Activated CD4-positive, CD25-positive, alpha-beta regulatory T cell (primary cell): ENCODE measurements at places on chromosomes 3 and 15.

GRCh38 chr3:149816986-149817385, 4.0 kb downstream of the RNF13 start:
- no peak for DNase-seq

- no peak for DNase-seq
Observed at GRCh38 chr3:61954097-61954540, 392.7 kb downstream of the PTPRG start.

GRCh38 chr3:54772746-54773145, 155.1 kb downstream of the LRTM1 start:
- no peak for DNase-seq

DNA sequence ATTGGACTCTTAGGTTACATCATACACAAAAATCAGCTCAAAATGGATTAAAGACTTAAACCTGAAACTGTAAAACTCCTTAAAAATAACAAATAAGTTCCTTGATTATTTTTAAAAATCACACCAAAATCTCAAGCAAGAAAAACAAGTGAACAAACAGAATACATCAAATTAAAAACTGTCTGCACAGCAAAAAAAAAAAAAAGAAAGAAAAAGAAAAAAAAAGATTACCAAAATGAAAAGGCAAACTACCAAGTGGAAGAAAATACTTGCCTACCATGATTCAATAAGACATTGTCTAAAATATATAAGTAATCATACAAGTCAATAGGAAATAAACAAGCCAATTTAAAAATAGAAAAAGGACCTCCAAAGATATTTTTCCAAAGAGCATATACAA, 17.5 kb downstream of the OR5K4 start:
- DNase-seq, result no peak

DNA sequence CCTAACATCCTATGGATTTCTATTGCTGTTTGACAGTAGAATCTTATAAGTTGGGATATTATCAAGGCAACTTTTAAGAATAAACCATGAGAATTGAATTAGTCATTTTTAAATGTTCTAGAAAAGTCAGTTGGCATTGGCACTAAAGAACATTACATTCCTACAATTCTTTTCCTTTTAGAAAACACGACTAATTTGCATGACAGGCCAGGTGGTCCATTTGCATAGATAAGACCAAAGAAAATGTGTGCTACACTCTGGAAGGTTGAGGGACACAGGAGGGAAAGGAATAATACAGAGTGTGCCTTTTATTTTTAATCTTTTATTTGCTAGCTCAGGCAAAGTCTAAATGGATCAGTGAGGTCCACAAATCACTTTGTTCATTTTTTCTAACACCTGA, 962.3 kb downstream of the EPHA3 start:
- no peak for DNase-seq

GRCh38 chr15:75156326-75157215, 45.1 kb upstream of the C15orf39 start:
- DNase-seq, result no peak

GRCh38 chr3:169953462-169954141, 13.0 kb upstream of the SEC62 start:
- no peak for DNase-seq

DNA sequence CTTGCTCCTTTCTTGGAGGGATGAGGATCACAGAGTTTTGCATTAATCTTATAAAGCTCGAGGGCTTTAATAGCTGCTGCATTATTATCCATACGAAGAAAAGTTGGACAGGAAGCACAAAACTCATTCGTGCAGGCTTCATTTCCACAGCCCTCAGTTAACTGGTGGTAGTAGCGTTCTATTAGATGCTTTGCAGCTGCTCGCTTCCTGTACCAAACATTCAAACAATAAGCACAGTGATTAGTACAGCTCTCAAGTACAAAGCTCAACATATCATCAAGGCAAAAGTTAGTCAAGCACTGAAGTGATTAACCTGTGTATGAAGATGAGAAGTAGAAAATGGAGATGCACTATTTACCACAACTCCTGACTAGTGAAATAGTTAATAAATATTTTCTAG, 63.3 kb downstream of the UBE3A start:
- DNase-seq, result no peak

DNA sequence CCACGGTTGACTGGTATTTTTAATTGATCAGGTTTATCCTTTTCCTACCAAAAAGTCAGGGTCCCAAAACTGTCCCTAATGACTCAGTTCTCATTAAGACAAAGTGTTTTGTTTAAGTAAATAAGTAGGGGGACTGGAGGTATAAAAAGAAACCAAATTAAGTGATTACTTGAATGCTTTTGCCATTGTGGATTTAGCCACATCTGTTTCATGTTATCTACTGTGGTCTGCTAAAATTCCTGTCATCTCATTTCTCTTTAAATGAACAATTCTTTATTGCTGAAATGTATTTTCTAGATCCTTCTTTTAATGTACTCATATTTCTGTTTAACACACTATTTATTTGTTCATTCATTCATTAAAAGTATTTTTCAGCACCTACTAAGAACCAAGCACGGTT, 625.9 kb upstream of the ADAMTS9 start:
- no peak for DNase-seq

GRCh38 chr3:23537101-23537551, 268.6 kb upstream of the UBE2E1 start:
- no peak for DNase-seq

- no peak for DNase-seq
Observed at GRCh38 chr15:68335655-68336054, 58.1 kb downstream of the FEM1B start.

- DNase-seq, result no peak
Observed at GRCh38 chr15:79442911-79443310, 10.8 kb downstream of the MINAR1 start.

DNA sequence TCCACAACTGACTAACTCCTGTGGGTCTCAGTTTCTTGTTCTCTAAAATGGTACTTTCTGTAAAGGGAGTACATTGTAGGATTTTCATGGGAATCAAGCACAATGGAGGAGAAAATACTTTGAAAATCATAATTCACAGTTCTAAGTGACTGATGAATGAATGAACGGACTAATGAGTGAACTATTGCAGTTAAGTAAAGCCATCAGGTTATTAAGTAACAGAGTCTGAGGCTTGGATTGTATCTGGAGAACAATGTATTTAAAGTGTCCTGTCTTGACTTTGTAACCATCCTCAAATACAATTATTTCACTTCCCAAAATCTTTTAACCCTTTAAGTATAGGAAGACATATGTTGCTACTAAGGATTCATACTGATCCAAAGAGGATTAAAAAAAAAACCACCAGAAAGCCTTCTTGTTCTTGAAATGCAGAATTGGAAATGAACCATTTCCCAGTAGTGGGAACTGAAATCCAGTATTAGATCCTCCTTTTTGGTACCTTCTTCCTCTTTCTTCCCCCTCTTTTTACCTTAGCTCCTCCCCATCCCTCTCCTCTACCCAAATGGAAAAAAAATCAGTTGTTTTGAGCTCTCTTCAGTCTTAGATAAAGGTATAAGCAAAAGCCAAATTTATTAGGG, 13.2 kb upstream of the BCL6 start:
- DNase-seq, result no peak

DNA sequence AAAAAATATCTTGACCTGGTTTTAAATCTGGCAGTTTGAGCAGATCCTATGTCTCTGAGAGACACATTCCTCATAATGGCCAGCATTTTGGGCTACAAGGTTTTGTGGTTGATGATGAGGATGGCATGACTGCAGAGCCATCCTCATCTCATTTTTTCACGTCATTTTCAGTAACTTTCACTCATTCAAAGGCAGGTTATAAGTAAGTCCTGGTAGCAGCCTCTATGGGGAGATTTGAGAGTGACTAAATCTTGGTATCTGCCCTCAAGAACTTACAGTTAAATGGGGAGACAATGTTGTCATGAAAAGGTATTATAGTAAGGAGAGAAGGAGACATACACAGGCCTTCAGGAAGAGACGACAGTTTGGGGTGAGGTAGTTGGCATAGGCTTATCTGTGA, 14.5 kb downstream of the TIGIT start:
- no peak for DNase-seq

DNA sequence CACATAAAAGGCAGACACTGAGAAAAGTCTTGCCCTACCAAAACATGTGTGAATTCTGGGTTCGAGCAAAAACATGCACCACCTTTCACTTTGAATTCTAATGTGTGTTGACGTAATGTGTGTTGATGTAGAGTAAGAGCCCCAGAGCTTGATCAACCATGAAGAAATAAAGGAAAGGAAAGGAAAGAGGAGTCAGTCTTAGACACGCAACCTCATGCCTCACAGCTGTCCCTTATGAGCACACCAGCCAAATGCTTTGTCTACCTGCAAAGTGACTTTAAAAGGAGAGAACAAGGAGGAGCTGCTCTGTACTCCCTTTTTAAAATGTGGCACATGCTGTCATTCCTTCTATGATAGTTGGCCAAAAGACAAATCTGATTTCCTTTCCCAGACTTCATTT, 80.8 kb downstream of the RFTN1 start:
- no peak for DNase-seq

DNA sequence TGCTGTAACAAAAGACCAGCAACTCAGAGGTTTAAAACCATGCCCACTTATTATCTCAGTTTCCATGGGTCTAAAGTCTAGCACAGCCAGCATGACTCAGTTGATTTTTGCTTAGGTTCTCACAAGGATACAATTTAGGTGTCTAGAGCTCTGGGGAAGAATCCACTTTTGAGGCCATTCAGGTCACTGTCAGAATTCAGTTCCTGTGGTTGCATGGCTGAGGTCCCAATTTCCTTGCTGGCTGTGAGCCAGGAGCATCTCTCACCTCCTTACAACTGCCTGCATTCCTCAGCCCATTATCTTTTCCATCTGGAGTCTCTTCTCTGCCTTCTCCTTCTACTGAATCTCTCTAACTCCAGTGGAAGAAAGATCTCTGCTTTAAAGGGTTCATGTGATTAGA, 240.5 kb upstream of the CFAP20DC start:
- no peak for DNase-seq

DNA sequence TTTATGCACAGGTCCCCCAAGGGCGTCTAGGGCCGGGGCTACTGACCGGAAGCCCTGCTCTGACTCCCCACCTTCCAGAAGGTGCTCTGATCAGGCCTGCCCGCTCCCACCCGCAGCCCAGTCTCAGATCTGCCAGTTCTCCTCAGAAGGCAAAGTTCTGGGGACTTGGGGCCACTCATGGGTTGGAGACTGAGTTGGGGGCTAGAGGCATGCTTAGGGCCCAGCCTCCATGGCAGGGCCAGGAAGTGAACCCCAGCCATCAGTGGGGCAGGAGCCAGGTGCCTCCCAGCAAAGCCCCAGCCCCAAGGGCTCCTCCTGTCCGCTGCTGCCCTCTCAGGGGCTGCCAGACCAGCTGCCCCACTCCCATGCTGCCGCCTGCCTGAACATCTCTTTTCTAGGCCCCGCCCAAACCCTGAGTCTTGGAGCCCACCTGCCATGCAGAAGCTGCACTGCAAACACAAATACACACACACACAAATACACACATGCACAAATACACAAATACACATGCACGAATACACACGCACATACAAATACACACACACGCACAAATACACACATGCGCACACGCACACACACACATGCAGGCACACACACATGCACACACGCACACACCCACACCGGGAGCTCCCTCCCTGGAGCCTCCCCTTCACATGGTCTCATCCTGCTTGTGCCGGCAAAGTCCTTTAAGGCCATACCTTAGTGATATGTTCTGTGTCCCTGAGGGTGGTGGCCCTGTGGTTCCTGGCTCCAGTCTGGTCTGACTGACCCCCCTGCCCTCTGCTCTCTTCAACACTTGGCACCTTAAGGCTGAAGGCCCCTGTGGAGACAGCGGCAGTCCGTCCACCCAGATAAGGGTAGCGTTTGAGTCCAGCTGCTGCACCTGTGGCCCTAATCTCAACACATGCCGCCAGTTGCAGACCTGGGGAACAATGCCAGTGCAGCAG, 59.2 kb upstream of the KLF13 start:
- DNase-seq, result no peak
